NCI-H1436 (cell line): ENCODE measurements at places on chromosomes 1 and 21.

- no peak for DNase-seq
Observed at GRCh38 chr1:111556325-111557037, 53.0 kb upstream of the ADORA3 start.

DNA sequence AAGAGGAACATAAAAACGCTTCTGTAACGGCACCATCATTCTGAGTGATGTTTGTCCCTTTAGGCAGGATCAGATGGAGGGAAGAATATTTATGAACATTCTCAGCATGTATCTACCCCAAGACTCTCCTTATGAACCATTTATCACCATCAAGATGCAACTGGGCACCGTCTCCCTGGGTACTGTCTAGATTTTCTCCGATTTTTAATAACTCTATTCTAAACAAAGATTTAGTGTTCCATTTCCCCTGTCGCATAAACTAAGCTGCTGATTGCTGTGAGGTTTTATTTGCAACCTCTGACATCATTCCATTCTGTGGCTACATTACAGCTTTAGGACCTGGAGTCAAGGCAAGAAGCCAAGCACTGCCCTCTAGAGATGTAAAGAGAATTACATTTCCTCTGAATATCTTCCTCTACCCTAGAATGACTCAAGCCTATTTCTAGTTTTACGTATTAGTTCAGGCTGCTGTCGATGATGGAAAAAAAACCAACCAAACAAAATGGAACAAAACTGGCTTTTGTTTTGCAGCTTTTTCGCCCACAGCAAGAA lies 130.1 kb upstream of the MAP1LC3C start:
- peak; percentile 59 for DNase-seq

DNA sequence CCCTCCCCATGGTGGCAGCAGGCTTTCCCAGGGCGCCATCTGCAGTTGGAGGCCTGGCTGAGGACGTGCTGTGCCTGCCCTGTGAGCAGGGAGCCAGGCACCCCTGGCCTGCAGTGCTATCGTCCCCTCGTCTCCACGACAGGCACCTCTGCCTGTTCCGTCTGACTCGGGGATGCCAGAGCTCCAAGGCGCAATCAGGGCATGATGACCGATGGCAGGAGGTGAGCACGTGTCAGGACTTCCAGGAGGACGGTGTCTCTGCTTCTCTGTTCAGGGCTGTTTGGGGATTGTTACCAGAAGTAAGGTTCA lies 125.2 kb downstream of the PCBP3 start:
- no peak for DNase-seq

DNA sequence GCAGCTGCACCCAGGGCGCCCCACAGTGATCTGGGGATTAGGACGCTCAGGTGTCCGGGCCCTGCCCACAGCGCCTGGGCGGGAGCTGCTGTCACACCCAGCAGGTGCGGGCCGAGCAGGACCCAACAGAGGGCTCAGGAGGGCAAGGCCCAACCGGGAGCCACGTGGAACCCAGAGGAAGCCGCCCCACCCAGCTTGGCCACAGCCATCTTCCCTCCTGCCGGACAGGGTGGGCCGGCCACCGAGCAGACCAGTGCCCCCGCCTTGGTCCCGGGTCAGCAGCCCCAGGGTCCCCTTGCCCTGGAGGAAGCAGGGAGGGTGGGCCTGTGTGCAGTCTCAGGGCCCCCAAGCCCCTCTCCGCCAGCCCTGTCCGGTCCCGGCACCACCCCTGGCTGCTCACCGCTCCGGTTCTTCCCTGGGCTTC lies 6.3 kb upstream of the TTLL10 start:
- DNase-seq, result no peak

GRCh38 chr1:75787524-75787923 lies 1.5 kb downstream of the RABGGTB start:
- DNase-seq, result no peak

DNA sequence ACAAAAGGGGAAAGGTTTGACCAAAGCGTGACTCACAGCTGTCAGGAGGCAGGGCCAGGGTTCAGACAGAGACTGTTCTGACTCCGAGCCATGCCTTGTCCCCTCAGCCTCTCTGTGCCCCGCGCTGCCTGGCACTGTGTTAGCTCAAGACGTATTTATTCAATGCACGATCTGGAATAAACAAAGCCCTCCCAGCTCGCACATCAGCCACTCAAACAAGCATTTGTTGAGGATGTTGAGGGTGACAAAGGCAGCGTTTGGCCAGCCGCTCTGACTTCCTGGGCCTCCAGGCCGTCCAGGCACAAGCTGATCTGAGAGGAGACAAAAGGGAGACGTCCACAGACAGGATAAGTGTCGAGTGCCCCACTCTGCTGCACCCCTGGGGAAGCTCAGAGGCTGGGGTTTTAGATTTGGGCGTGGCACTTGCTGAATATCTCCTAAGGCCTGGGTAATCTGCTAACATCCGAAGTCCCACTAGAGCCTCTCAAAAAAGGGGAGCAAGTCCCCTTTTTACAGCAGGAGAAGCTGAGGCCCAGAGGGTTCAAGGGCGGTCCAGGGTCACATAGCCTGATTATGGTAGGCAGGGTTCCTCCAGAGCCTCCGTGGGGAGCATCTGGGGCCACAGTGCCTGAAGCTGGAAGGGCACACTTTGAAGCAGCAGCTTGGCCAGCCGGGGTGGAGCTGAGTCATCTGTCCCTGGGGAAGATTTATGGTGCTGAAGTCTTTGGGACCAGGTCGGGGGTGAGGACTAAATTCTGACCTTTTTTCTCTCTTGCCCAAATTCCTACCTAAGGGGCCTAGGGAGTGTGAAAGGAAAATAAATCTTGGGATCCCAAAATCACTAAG lies 95.9 kb downstream of the SPSB1 start:
- DNase-seq, result no peak

- DNase-seq, result no peak
Observed at GRCh38 chr1:118989878-118990378, 1.8 kb upstream of the TBX15 start.

- DNase-seq, result no peak
Observed at GRCh38 chr1:216045400-216045799, 377.8 kb downstream of the USH2A start.

DNA sequence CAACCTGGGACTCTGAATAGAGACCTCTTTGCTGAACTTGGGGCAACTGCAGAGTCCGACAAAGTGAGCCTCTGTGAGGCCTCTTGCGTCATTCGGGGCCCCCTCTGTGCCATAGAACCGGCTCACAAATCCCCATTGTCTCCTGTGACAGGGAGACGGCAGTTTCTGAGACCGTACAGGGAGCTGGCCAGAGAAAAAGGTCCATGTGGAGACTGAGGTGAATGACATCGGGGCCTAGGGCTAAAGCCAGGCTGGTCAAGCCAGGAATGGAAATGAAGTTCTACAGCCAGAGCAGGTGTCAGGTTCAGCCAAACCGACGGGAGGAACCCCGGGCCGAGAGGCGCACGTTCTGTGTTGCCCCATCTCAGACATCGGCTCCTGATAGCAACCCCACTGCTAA lies 37.1 kb upstream of the TRIM67 start:
- no peak for DNase-seq

DNA sequence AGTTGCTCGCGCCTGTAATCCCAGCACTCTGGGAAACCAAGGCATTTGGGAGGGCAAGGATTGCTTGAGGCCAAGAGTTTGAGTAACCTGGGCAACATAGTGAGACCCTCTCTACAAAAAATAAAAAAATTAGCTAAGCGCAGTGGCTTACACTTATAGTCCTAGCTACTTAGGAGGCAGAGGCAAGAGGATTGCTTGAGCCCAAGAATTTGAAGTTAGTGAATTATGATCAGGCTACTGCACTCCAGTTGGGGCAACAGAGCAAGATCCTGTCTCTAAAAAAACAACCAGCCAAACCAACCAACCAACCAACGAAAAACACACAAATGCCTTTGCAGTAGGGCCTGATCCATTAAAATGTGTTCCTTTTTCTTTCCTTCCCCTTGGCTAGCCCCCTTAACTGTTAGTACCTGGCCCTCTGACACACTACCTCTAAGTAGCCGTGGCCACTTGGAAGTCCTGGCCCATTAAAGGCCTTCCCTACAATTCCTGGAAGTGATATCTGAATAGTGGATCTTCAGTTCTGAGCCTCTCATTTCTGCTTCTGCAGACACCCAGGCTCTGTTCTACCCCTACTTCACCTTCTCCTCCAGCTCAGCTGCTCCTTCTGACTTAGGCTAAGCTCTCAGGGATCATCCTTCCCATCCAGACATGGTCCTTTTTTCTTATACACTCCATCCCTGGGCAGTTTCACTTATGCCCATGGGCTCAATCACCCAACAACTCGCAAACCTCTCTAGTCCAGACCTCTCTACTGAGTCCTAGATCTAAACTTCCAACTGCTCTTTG lies 3.5 kb upstream of the OSCP1 start:
- no peak for DNase-seq

- DNase-seq, result no peak
Observed at GRCh38 chr1:58620926-58621325, 43.9 kb upstream of the TACSTD2 start.

- DNase-seq, result no peak
Observed at GRCh38 chr1:29200906-29201594, 19.4 kb upstream of the SRSF4 start.

GRCh38 chr21:46155514-46156377 lies at the start of gene FTCD:
Gene FTCD (minus strand): TSS chr21:46155579. CDS start chr21:46155523, 56 bp downstream.
- no peak for DNase-seq

DNA sequence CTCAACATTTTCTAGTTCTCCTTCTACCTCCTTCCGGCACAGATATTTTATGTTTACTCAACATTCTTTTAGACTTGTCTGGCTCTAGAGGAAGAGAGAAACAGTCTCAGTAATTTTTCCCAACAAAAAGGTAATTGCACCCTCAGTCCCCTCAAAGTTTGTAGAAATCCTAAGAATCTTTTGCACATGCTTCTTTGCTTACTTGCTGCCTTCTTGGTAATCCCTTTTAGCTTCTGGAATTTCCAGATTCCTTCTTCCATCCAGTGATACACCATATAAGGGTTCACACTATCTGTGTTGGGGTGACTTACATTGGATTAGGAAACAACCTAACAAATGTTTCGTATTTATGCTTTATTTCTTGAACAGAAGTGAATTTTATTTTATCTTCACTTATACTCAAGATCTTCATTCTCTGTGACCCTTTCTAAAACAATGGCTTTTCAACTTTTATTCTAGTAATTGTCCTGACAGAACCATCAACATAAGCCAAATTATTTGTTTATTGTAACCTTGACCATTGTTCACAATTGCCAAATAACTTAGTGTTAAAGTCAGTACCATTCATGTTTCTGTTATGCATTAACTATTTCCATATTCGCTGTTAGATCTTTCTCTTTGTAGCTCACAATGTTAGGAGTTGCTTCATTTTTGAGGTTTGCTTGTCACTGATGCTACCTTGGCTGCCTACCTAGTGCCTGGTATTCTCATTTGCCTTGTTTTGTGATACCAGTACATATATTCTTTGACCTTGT lies 238.1 kb downstream of the HMCN1 start:
- DNase-seq, result no peak

- no peak for DNase-seq
Observed at GRCh38 chr1:53408013-53408754, 51.0 kb upstream of the DMRTB1 start.

GRCh38 chr1:155531624-155532023 lies 31.0 kb downstream of the ASH1L start:
- no peak for DNase-seq

- DNase-seq, result no peak
Observed at GRCh38 chr1:7528386-7529198, 242.5 kb upstream of the VAMP3 start.

GRCh38 chr1:89698020-89698560 lies 65.2 kb downstream of the LRRC8C start:
- no peak for DNase-seq

DNA sequence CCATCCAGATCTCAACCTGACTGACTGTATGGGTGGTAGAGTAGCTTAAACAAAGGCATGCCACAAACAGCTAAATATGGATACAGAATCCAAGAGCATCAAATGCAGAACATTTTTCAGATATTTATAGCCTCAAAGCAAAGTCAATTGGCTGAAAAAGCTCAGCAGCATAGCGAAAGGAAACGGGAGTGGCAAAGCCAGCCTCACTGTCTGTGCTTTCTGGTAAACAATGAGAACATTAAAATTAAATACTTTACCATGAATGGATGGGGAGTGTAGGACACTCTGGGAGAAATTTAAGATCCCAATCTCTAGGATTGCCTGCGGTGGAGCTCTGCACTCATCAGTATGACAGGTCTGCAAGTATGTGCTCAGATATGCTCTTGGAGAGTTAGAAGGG lies 4.4 kb downstream of the RASAL2 start:
- no peak for DNase-seq

DNA sequence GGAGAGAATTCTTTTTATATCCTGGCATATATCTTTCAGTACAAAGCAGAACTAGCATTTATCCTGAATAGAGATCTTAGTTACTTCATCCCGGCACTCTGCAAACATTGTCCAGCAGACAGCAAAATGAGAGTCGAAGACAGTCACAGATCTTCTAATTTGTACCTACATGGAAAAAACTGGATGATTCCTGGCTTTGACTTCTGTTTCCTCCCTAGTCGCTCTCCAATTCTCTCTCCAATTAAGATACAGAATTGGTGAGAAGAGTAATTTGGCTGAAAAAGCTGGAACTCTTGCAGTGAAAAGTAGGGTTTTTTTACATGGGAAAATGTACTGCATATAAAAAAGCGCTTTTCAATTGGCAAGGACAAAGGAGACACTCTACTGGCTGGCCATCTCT lies 151.1 kb upstream of the C8B start:
- DNase-seq, result no peak

DNA sequence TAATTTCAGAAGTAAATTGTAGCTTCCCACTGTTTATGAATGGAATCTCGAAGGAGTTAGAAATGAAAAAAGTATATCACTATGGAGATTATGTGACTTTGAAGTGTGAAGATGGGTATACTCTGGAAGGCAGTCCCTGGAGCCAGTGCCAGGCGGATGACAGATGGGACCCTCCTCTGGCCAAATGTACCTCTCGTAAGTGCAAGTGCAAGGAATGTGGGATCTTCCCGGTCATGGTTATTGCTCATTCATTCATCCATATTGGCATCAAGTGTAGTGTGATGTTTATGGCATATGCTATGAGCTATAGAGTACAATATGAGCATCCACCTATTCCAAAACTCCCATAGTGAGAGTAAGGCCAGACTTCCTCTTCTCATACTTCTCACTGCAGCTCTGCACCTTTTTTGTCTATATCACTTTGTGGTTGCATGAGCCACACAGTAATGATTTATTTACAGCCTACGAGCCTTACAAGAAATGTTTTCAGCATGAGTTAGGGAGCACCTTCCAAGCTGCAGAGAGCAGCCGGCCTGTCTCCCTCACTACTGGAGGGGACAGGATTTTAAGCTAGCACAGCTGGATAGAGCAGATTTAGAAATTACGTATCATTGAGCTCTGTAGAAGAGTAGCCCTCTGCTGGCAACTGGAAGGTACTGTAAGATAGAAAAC lies 24.9 kb upstream of the CR1L start:
- DNase-seq, result peak; percentile 34

- no peak for DNase-seq
Observed at GRCh38 chr1:14487671-14488070, 110.8 kb upstream of the KAZN start.

DNA sequence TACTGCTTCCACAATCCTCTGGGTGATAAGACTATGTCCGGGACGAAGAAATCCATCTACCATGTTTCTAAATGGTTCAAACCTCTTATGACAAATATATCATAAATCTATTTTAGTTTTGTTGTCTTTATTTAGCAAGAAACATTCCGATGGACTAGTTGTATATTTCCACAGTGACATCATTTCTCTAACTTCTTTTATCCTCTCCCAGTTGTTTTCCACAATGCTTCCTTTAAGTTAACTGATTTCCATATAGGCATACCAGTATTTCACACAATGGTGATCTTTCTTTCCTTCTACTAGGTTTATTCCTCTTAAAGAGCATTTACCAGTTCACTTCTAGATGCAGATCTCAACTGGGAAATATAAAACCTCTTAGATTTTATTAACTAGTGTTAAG lies 44.8 kb downstream of the USP1 start:
- no peak for DNase-seq
